Hair follicular keratinocyte (primary cell): ENCODE measurements at places on chromosomes 12 and 14. TPM values are rescaled to one million over a fixed set of nuclear protein-coding genes. Genes with fewer than 3 reads are reported as not detected.

Gene KRT79
- total RNA-seq = not detected in 2 replicates

Gene KERA
- not detected in 2 replicates for total RNA-seq

Gene KRT80
- 0.11 and 0.55 TPM in 2 replicates for total RNA-seq

Gene KITLG
- total RNA-seq = 11.6 and 15.7 TPM in 2 replicates

Gene FICD
- total RNA-seq = 2.0 and 2.4 TPM in 2 replicates

Gene NFYB
- total RNA-seq = 10.9 and 19.1 TPM in 2 replicates

Gene FSCB
- total RNA-seq = not detected in 2 replicates

Gene CLEC4C
- total RNA-seq = not detected in 2 replicates

Gene ARHGAP5
- 37.3 and 61.1 TPM in 2 replicates for total RNA-seq

Gene SLC38A4
- 0.27 and 0.31 TPM in 2 replicates for total RNA-seq

Gene MLXIP
- total RNA-seq = 8.5 and 10.6 TPM in 2 replicates

Gene LLPH
- total RNA-seq = 10.8 and 18.5 TPM in 2 replicates

Gene MORN3
- 1.6 TPM in 1 of 2 replicates, not detected in the other for total RNA-seq

Gene NOVA1
- total RNA-seq = not detected in 2 replicates

Gene SPTB
- not detected in 2 replicates for total RNA-seq

Gene TEX52
- total RNA-seq = not detected in 2 replicates

Gene FAM90A1
- total RNA-seq = 0.38 TPM in 1 of 2 replicates, not detected in the other

Gene KLRB1
- total RNA-seq = not detected in 2 replicates

Gene CLEC9A
- not detected in 2 replicates for total RNA-seq

Gene SCNN1A
- 7.7 and 12.3 TPM in 2 replicates for total RNA-seq

Gene RNASE1
- not detected in 2 replicates for total RNA-seq

Gene POC1B
- total RNA-seq = 12.2 and 19.0 TPM in 2 replicates

Gene SYT1
- 1.9 and 4.1 TPM in 2 replicates for total RNA-seq

Gene SDS
- total RNA-seq = not detected in 2 replicates

Gene GDF3
- total RNA-seq = not detected in 2 replicates

Gene PLEKHD1
- total RNA-seq = not detected in 2 replicates

Gene SERPINA3
- 0.57 and 3.8 TPM in 2 replicates for total RNA-seq

Gene KLRC1
- total RNA-seq = 0.23 and 0.30 TPM in 2 replicates

Gene SMCO3
- total RNA-seq = not detected in 2 replicates

Gene RNF212B
- not detected in 2 replicates for total RNA-seq

Gene RAB2B
- 6.7 and 11.1 TPM in 2 replicates for total RNA-seq

Gene ASCL1
- total RNA-seq = not detected in 2 replicates

Gene INHBC
- total RNA-seq = not detected in 2 replicates

Gene EAPP
- 20.4 and 24.1 TPM in 2 replicates for total RNA-seq

Gene NAV3
- 23.9 and 28.6 TPM in 2 replicates for total RNA-seq

Gene GLI1
- 0.57 and 3.4 TPM in 2 replicates for total RNA-seq

Gene GYS2
- not detected in 2 replicates for total RNA-seq

Gene GUCY2C
- 0.08 TPM in 1 of 2 replicates, not detected in the other for total RNA-seq

Gene VSX2
- total RNA-seq = not detected in 2 replicates

Gene LHX5
- total RNA-seq = 0.15 and 1.2 TPM in 2 replicates

Gene INSM2
- total RNA-seq = not detected in 2 replicates

Gene HOXC12
- total RNA-seq = 0.31 and 0.80 TPM in 2 replicates

Gene LBHD2
- total RNA-seq = not detected in 2 replicates

Gene CAND1
- total RNA-seq = 43.9 and 62.7 TPM in 2 replicates

Gene PPTC7
- 8.8 and 9.7 TPM in 2 replicates for total RNA-seq

Gene SLC35E3
- total RNA-seq = 1.1 and 2.1 TPM in 2 replicates

Gene FIGNL2
- total RNA-seq = not detected in 2 replicates

Gene GLIPR1L1
- not detected in 2 replicates for total RNA-seq

Gene SYNDIG1L
- total RNA-seq = not detected in 2 replicates

Gene TSPAN9
- 12.5 and 13.0 TPM in 2 replicates for total RNA-seq

Gene MEG3
- 3.8 and 5.6 TPM in 2 replicates for total RNA-seq
